Stimulated activated CD8-positive, alpha-beta memory T cell treated with anti-CD3 and anti-CD28 coated beads, Interleukin-15, amount 100 ng/mL, for 24 hours (primary cell): ENCODE measurements at places on chromosomes 5 and 9.
A peak's percentile ranks its signal among the peaks of the same experiment; 100 is the strongest.

- no peak for DNase-seq
Observed at GRCh38 chr5:131664929-131665328, 29.9 kb upstream of the RAPGEF6 start.

GRCh38 chr9:94861589-94862272 lies 135.2 kb downstream of the AOPEP start:
- no peak for DNase-seq

DNA sequence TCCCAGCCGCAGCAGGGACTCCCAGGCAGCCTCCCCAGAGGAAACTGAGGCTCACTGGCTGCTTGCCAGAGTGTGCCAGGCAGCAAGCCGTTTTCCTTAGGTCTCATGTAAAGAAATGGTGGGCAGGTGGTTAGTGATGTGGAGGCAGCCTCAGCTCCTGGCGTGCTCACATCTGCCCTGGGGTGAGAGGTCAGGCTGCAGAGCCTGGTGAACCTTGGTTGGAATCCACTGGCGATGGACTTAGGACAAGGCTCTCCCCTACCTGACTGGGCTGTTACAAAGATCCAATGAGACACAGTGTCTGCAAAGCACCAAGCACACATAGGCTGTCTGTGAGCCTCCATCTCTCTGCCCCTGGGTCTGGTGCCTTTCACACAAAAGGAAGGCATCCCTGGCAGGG lies 30.9 kb downstream of the LHX6 start:
- no peak for DNase-seq

GRCh38 chr9:133779516-133780403 lies 41.6 kb upstream of the SARDH start:
- DNase-seq: no peak

DNA sequence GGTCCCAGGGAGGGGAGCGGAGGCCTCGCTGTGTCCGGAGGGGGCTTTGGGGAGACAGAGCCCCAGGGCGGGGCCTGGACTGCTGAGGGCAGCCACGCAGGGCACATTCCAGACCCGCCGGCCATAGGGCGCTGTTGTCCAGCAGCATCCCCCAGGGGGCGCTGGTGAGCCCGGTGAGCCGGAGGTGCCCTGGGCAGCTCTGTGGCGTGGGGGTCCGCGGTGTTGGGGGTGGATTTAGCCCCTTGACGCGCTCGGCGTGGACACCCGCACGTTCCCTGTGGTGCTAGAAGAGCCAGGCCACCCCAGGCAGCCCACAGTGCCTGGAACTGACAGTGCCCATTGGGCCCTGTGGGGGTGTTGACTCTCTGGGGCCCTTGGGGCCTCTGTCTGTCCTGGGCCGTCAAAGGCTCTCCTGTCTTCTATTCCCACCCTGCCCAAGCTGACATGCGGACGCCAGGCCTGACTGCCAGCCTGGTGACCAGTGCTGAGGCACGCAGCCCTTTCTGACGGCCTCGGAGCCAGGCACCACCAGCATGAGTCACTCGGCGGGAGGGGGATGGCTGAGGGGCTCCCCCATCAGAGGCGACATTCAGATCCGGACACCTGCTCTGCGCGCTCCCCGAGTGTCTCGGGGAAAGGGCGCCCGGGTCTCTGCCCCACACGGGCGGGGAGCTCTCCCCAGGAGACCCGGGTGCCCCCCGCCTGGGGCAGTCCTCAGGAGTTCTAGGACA lies 23.9 kb downstream of the TPPP start:
- DNase-seq: no peak

DNA sequence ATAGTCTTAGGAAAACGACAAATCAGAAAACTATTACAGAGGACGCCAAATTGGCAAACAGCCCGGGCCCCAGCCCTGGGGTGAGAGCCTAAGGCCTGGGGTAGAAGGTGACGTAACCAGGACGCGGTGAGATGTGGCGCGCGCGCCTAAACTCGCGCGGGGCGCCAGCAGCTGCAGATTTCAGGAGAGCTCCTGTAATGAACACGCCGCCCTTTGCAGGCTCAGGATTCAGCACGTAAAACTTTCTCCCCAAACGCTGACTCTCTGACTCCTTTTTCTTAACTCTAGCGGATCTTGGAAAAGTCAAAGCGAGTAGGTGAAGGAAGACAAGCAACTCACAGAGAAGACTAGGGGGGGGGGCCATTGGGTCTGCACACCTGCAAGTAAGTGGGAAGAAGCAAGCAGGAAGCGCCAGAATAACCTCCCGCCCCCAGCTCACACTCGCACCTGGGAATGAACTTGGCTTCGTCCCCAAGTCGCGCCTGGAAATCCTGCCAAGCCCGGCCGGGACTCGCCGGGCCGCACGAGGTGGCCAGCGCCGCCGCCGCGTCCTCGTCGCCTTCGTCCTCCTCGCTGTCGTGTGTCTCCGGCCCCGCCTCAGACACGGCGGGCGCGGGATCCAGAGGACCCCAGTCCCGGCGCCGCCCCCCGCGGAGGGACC lies 822 bp downstream of the RASEF start:
- no peak for DNase-seq

DNA sequence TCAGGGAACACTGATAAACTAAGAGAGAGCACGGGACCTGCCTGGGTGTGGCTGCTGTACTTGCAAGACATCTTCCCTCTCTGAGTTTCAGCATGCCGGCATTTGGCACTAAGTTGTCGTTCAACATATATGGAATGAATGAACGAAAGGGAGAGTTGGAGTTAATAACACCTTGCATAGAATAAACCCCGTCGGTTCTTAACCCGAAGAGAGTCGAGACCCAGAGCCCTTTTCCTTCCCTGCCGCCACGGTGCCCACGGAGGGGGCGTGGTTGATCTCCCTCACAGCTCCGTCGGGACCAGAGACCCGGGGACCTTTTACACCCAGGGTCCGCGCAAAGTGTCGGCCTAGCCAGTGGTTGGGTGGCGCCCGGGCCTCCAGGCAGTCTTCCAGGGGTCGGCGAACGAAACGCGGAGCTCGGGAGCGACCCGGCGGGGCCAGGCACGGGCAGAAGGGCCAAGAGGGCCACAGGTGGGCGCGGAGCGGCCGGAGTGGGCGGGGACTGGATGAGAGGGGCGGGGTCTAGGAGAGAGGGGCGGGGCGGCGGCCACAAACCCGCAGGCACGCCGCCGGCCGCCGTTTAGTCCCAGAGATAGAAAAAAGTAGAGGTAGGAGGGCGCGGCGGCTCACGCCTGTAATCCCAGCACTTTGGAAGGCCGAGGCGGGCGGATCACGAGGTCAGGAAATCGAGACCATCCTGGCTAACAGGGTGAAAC lies 735 bp upstream of the RPL26L1 start:
- DNase-seq: peak; percentile 52

- no peak for DNase-seq
Observed at GRCh38 chr5:153559926-153560325, 69.5 kb downstream of the GRIA1 start.

DNA sequence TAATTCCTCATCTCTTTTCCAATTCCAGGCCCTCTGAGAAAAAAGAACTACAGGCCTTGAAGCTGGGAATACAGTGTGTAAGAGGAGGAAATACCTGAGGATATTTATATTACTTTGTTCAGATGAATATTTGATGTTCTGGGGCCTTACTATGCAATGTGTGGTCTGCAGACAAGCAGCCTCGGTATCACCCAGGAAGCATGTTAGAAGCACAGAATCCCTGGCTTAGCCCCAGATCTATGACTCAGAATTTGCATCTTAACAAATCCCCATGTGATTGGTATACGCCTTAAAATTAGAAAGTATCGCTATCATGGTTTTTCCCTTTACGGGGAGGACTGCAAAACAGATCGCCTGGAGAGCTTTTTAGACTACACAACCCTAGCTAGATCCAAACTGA lies 121.0 kb downstream of the JAKMIP2 start:
- DNase-seq: no peak

DNA sequence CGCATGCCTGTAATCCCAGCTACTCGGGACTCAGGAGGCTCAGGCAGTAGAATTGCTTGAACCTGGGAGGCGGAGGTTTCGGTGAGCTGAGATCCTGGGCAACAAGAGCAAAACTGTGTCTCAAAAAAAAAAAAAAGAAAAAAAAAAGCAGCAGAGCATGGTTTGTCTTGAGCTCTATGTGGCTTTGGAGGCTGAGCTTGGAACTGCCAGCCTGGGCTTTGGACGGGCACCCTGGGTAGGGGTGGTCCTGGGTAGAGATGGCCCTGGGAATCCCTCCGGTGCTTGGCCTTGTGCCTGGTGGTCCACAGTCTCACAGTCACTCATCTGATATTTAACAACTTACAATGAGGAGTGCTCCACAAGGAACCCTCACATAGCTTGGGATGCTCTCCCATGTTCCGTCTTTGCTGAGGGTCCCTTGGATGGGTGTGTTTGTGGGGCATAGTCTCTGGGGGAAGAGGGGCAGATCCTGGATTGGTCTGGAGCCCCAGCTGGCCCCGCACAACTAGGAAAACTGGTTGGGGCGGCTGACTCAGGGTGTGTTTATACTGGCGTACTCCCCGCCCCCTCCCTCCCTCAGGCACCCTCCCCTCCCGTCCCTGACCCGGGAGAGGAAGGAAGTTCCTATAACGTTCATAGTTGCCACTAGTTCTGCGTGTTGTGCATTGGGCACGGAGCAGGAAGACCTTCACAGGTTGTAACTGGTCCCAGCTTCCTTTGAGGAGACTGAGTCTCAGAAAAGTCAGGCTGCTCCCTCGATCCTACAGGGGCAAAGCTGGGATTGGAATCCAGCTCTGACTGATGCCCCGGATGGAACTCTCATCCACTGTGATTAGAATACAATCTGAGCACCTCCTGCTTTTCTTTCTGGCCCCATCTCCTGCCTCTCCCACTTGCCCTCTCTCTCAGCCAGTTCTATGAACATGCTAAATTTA lies 11.2 kb downstream of the IER5L start:
- DNase-seq: no peak

DNA sequence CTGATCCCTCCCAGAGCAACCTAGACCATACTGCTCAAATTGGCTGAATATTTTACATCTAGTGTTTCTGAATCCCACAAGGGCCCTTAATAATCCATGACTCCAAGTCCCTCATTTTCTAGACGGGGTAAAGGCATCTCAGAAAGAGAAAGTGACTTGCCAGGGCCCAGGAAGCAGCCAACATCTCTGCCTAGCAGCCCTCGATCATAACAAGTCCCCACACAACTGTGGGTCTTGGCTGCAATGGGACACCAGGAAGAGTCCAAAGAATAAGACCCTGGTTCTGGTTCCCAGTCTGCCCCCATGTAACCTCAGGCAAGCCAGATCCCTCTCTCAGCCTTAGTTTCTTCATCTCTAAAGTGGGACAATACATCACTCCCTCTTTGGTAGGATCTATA lies 6.3 kb downstream of the ANXA6 start:
- no peak for DNase-seq

GRCh38 chr5:53942724-53943123 lies 367.6 kb downstream of the ARL15 start:
- no peak for DNase-seq
